Hippocampal formation (tissue), 2 donors: ENCODE measurements at places on chromosomes 4 and X.

DNA sequence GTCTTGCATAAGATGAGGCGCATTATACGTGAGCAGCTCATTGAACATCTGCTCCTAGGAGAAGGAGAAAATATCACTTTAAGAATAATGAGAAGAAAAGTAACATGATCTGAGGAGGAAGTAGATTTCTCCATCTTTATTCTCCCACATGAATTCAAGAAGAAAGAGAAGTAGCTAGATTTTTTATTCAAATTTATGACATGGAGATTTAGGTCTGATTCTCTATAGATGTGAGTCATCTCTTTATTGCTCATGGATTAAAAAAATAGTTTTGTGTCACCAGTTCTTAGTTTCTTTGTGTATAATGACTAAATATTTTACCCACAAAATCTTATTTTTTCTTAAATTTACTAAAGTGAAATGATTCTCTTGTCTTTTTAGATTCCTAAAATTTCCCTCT is 40.4 kb downstream of the HPGDS start:
- no peak for DNase-seq

GRCh38 chrX:30570505-30570904 is 7.1 kb downstream of the TASL start:
- no peak for DNase-seq

GRCh38 chr4:54945838-54946237 is 179.6 kb downstream of the KDR start:
- DNase-seq: no peak

GRCh38 chrX:30910124-30910860 is 21.2 kb upstream of the TAB3 start:
- no peak for DNase-seq

DNA sequence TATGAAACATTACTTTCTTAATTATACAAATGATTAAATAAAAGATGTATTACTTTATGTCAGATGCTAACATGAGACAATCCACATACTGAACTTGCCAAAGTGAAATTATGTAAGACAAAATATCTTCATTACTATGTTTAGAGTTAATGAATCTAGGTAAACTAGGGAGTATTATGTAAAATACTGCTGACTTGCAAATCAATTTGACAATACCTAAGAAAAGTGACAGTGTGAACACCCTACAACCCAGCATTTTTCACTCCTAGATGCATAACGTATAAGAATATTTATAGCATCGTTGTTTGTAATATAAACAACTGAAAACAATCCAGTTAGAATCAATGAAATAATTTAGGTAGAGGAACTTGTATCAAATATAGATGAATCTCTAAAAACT is 546.3 kb downstream of the MAGEB5 start:
- DNase-seq: no peak

- no peak for DNase-seq
These were observed 11.6 kb downstream of the MAGEB16 start for GRCh38 chrX:35809781-35810180.

- DNase-seq: no peak
These were observed 31.3 kb downstream of the CXCL13 start for GRCh38 chr4:77636902-77637301.

DNA sequence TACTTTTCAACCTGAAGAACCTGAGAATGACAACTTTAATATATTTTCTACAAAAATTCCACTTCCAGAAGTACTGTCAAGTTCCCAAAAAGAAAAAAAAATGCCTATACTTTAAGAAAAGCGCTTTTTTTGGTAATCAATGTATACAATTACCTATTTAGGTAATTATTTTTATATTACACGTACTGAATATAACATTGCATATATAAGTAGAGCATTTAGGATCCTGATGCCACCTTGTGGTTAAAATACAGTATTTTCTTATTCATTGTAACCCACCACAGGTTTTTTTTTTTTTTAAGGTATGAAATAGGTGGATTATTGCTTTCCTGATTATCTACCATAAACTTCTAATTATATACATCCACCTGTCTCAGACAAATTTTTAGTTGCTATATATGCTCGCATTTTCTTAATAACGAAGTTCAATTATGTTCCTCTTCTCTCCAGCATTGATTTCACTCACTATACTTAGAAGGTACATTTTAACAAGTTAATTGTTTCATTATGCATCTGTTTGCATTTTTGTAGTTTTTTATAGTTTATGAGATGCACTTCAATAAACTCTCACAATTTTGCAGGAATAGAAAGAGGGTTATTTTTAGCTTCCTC is 5.2 kb downstream of the MAP9 start:
- DNase-seq: no peak

DNA sequence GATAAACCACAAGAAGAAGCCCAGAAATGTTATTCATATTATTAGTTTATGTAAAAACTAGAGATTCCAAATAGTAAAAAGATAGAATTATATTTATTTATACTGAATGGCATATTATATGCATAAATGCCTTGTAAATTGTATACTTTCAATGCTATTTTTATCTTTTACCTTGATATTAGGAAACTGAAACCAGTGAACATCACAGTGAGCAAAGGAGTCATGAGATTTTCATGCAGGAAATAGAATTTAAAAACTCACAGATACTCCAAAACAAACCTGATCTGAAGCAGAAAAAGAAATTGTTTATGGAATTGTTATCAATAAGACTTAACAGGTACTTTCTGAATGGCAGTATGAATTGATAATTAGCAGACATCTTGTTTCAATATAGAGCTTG is 207.3 kb upstream of the CENPE start:
- DNase-seq: no peak

GRCh38 chr4:7073059-7073458 is 5.2 kb upstream of the GRPEL1 start:
- DNase-seq: no peak

GRCh38 chr4:142353149-142353738 is 492.9 kb downstream of the INPP4B start:
- peak; percentile 80 for DNase-seq

DNA sequence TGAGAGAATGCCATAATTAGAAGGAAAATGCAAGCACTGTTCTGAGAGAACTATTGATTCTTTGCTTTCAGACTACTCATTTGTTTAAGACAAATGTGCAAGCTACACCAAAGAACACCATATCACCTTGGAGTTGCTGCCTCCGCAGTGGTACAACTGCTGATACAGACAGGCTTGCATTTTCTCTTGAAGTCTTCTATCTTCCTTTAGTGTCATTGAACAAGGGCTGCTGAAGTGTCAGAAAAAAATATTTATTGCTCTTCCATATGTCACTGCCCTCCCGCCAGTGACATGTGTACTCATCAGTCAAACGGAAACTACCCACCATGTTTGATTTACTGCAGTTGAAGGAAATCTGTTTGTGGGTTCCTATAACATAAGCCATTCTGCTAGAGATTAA is 318.3 kb upstream of the MAGEB18 start:
- DNase-seq: no peak

DNA sequence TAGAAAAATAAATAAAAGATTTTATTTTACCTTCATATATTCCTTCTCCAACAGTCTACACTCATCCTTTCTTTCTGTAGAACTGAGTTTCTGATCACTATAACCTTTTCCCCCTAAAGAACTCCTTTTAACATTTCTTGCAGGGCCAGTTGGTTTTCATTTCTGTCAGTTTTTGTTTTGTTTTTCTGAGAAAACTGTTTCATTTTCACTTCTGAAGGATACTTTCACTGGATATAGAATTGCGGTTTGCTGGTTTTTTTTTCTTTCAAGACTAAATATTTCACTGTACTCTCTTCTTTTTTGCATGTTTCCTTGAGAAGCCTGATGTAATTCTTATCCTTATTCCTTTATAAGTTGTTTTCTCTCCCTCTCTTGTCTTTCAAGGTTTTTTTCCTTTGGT is 90.4 kb upstream of the EOLA2 start:
- no peak for DNase-seq

DNA sequence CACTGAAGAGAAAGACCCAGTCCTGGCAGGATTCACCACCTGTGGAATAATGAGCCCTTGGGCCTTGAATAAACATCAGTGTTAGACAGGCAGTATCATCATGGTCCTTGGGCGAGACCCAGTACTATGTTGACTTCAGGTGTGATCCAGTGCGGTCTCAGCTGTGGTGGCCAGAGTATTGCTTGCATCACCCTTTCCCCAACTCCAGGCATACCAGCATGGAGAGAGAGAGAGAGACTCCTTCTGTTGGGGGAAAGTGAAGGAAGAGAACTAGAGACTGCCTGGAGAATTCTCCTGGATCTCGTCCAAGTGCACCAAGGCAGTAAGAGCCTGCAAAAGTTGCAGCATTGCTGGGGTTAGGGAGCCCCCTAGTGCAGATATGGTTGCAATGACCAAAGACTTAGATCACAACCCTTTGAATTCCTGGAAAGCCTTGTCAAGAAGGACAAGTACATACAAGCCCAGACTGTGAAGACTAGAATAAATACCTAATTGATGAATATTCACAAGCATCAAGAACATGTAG is 61.1 kb upstream of the VAMP7 start:
- DNase-seq: no peak

GRCh38 chrX:140733766-140734342 is 24.3 kb downstream of the LINC00632 start:
- peak; percentile 61 for DNase-seq

DNA sequence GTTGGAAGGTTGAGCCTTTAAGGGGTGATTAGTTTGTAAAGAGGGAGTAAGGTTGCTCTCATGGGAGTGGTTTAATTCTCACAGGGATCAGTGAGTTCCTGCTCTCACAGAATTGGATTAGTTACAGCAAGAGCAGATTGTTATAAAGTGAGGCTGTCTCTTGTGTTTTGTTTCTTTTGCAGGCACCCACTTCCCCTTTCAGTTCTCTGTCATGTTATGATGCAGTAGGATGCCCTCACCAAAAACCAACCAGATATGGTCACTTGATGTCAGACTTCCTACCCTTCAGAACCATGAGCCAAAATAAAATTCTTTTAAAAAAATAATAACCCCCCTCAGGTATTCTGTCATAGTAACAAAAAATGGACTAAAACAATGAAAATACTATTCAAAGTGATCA is 19.9 kb upstream of the IGSF1 start:
- no peak for DNase-seq

DNA sequence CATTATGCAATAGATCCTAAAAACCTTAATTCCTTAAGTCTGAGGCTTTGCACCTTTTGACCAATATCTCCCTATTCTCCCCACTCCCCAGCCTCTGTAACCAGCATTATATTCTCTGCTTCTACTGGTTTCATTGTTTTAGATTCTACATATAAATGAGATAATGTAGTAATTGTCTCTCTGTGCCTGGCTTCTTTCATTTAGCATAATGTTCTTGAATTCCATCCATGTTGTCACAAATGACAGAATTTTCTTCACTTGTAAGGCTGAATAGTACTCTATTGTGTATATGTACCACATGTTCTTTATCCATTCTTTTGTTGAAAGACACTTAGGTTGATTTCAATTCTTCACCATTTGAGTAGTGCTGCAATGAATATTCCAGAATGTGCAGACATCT is 66.0 kb downstream of the MAGEC1 start:
- no peak for DNase-seq

DNA sequence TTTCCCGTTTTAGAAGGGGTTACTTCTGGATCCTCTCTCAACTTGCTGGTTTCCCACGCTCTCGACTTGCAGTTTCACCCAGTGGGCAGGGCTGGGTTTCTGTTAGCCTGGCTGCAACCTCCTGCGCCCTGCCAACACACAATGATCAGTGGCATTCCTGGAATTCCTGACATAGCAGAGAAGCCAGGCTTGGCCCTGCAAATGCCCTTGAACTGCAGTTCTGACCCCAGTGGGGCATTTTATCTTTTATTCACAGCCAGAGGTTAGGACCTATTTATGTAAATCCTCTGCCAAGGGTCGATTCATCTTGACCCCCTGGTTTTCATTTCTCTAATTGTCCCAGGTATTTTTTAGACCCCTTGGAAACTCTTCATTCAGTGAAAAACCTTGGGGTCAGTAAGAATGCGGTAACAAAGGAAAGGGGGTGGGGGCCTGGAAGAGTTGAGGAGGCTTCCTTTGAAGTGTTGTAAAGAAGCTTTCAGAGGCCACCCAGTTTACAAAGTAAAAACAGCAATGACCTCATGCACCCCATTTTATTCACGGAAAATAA is 217.6 kb downstream of the ZNF674 start:
- DNase-seq: no peak

DNA sequence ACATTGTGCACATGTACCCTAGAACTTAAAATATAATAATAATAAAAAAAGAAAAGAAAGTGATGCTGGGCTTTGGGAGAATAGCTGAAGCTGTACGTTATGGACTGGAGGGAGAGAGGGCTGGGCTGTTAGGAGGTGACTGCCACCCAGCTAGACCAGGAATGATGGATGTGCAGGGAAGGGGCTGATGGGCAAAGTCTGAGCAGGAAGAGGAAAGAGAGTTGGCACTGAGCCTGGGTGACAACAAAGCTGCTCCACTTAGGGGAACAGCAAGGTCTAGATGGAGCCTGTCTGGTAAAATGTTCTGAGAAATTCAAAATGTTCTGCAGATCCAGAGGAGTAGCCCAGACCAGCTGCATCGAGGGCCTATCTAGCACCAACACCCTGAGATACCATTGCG is 32.3 kb downstream of the MED28 start:
- DNase-seq: no peak

DNA sequence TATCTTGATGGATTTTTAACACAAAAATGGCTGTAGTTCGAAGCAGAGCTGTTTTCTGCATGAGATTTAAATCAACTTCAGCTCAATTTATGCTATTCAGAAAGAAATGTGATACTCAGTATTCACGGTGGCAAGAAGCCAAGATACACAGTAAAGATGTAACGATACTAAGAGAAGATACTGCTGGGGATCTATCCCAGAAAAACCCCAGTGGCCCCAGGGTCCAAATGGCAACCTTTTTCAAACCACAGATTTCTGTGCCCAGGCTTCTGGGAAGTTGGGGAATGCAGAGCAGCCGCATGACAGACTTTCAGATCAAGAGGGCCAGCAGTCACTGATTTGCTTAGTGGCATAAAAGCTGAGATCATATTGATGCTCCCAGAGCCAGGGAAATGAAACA is 353.9 kb downstream of the AFF2 start:
- no peak for DNase-seq

DNA sequence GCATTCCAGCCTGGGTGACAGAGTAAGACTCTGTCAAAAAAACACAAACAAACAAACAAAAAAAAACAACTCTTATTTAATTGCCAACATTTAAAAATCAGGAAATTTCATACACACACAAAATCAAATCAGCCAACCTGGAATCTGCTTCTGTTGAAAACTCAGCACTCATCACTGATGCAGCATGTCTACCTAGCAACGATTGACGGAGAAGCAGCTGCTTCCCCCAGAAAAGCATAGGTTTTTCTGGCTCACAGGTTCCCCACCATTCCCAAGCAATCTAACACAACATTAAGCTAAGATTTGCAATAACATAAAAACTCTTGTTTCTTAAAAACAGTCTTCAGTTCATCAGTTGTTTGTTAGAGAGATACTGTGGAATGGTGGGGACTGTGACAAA is 143.6 kb downstream of the DHX15 start:
- DNase-seq: no peak

- DNase-seq: no peak
These were observed 48.5 kb downstream of the FSTL5 start for GRCh38 chr4:162115333-162115732.

GRCh38 chrX:149433051-149433450 is 72.1 kb downstream of the IDS start:
- no peak for DNase-seq

GRCh38 chr4:106238820-106239420 is 77.1 kb downstream of the TBCK start:
- DNase-seq: no peak
